ENCODE measurements at places on chromosomes 6 and 20.

DNA sequence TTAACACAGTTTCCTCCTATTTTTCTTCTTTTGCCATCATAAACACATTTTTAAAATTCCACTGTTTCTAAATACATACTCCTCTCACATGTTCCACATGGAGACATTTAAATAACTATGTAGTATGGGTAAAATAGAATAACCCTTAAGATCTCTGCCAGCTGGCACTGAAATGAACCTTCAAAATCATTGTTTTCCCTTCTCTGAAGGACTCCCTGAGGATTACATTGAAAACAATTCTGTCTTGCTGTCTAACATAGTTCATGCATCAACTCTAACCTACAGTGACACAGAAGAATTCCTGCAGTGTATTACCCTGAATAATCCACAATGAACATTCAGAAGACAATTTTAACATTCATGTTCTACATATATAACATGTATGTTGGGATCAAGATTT, 1361.8 kb upstream of the CITED2 start:
- DNase-seq, result no peak

DNA sequence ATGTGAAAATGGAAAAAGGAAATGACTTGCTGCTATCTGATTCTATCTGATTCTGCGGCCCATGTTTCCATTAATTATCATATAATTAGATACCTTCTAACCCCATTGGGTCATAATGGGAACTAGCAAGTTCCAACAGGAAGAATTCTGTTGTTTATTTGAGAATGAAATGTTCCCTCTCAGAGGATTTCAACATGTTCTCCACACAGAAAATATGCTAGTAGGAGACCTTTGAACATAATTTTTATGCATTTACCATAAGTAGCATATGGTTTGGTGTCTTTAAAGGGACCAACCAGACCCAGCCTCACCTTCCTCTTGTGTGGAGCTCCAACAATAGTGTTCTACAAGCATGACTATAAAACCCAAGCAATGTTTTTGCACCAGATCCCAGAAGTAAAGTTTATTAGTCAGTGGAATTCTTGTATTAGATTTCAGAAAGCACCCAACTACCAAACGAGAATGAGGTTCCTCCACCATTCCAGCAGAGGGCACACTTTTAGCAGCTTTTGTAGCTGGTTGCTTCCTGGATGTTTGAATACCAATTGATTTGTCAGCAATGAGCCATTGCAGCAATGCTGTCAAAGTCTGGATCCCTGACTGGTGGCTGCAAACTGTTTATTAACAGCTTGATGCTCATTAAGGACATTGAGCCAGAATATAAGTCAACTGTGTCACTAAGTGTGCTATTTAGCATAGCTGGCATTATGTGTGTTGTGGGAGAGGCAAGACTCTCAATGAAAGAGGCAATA, 143.6 kb upstream of the GJE1 start:
- DNase-seq, result no peak

GRCh38 chr6:40251637-40252300, 317.5 kb upstream of the MOCS1 start:
- no peak for DNase-seq

- DNase-seq, result no peak
Measured at GRCh38 chr20:20195021-20195705, 142.8 kb downstream of the CFAP61 start.

GRCh38 chr6:48186746-48187145, 75.7 kb upstream of the PTCHD4 start:
- DNase-seq, result no peak

- no peak for DNase-seq
Measured at GRCh38 chr6:131937703-131938631, 13.2 kb downstream of the CCN2 start.

GRCh38 chr6:75188221-75188925, 17.5 kb downstream of the COL12A1 start:
- no peak for DNase-seq

DNA sequence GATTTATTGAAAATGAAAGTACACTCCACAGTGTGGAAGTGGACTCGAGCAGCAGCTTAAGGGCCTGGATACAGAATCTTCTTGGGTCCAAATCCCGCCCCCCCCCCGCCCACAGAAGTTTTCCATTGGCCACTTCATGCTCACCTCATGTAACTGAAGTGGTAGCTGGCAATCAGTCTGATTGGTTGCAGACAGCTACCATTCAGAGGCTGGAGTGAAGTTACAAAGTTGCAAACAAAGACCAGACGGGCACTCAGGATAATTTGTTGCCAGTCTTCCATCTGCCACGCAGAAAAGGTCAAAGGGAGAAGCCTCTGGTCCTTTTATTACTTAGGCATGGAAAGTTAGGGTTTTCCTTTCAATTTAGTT, 25.8 kb upstream of the FABP7 start:
- DNase-seq, result no peak

DNA sequence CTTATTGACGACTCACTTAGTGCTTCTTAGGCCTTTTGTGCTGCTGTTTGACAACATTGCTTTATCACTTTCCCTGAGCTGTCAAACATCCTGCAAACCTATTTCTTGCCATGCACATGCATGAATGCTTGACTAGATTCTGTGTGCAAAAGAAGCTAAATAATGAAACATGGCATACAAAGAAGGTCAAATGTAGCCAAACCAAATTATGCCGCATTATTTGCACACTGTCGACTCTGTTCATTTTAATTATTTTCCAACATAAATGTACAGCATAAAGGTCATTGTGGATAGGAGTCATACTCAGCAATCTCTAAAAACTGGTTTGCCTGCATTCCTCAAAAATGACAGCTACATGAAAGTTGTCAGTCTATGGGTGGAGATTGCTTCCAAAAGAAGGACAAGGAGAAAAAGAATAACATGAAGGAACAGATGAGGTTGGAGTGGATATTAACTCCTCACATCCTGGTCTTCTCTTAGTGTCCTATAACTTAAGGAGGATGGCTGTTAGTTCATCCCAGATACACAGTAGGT, 123.1 kb upstream of the STXBP5 start:
- no peak for DNase-seq

- no peak for DNase-seq
Measured at GRCh38 chr6:123803504-123804013, at the start of gene NKAIN2. TSS of gene NKAIN2 (plus strand) at chr6:123803865.

- DNase-seq, result no peak
Measured at GRCh38 chr6:129440691-129441090, 269.3 kb downstream of the ARHGAP18 start.

DNA sequence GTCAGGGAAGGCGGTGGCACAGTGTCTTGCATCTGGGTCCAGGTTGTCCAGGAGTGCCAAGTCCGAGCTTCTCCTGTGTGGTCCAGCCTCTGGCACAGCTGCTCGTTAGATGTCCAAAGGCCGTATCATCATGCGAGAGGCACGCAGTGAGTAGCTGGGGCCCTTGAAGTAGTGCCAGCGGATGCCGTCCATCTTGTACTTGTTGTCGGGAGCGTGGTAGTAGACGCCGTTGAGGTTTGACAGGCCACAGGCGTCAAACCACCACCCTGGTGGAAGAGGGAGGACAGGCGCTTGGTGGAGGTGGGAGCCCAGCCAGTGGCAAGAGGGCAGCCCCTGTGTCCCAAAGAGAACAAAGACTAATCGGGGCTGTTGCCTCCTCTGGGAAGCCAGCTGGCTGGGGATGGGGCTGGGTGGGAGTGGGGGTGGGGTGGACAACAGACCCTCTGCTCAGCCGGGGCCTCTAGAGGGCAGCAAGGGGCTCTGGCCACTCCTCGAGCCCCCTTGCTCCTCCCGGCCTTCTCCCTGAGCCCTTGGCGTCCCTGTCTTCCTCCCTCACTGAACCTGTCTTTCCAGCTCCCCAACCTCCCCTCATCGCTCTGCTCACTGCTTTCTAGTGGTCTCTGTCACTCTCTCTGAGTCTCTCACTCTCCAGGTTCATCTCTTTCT, 39.5 kb downstream of the FAM110A start:
- no peak for DNase-seq

- no peak for DNase-seq
Measured at GRCh38 chr6:69774740-69775584, 21.8 kb downstream of the LMBRD1 start.

DNA sequence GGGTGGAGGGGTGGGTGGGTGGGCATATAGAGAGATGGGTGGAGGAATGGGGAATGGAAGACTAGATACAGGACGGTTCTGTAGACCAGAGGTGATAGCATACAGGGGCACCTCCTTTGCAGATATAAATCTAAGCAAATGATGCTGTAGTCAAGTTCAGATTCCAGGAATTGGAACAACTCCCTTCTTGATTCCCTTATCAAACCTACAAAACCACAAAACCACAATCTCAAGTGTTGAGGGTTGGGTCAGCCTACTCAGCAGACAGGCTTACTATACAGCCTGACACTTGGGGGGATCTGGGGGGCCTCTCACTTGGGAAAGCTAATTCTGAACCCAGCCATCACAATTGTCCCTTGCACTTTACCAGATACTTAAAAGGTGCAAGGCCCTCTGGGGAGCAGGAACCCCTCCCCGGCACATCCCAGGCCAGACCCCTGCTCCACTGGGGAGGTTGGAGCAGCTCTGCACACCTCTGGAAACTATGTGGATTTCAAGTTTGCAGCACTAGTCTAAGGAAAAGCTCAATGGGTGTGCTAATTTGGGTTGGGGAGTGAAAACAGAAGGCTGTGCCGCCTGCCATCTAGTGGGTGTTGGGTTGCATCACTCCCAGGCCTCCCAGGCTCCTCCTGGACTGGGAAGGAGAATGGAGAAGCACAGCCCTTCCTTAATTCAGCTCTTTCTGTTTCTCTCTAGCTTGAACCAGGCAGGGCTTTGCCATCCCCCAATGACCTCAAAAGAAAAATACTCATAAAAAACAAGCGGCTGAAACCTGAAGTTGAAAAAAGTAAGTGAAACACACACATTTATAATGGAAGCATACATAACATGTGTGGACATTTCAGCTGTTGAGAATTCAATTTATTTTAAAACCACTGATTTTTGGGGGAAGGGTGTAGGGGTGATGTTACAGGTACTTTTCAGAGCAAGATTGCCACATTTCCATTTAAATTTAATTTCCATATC, 121.2 kb upstream of the LAMP5 start:
- DNase-seq, result no peak

DNA sequence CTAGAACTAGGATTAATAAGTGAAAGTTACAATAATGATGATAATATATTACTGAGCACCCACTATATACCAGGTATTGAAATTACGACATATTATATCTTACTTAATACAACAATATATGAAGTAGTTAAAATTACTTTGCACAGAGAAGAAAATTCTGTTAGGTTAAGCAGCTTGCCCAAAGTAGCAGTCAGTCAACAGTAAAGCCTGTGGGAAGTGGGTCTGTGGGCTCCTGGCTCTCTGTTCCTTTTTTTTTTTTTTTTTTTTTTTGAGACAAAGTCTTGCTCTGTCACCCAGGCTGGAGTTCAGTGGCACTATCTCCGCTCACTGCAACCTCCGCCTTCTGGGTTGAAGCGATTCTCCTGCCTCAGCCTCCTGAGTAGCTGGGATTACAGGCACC, 4.8 kb upstream of the GTF2H4 start:
- no peak for DNase-seq

DNA sequence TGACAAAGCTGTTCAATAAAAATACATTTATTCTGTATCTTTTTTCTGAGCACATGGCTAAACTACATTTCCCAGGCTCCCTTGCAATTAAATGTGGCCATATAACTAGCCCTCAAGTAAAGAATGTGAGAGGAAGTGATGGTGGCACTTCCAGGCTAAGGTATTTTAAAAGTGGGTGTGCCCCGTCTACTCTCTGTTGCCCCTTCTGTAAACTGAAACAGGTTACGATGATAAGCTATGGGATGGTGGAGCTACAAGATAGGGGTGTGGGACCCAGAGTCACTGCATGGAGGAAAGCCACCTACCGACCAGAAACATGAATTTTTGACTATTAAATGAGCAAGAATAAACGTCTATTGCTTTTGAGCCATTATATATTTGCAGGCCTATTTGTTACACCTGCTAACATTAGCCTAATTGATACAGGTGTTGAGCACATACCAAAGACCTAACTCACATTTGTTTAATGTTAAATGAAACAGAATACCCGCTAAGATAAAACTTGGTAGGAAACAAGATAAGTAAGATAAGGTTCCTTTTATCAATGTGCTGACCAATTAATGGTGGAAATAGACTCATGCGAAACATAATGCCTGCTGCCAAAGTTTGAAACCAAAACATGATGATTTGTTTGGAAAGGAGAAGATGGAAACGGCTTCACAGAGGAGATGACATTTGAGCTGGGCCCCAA, 3.1 kb downstream of the FYN start:
- no peak for DNase-seq

DNA sequence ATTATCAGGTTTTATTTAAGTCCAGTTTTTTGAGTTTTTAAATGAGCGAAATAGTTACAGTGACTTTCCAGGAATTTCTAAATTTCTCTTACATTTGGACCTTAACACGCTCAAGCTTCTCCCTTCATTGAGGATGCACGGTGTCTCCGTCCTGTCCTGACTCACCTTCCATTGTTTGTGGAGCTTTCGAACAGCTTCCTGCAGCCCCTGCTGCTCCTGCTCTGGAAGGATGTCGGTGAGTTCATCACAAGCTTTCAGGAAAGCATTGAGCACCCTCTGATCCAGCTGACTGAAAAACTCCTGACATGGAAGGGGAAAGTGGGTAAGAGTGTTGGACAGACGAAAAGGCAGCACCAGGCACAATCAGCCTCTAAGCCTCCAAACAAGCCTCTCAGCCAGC, 183.7 kb downstream of the SYNE1 start:
- no peak for DNase-seq

DNA sequence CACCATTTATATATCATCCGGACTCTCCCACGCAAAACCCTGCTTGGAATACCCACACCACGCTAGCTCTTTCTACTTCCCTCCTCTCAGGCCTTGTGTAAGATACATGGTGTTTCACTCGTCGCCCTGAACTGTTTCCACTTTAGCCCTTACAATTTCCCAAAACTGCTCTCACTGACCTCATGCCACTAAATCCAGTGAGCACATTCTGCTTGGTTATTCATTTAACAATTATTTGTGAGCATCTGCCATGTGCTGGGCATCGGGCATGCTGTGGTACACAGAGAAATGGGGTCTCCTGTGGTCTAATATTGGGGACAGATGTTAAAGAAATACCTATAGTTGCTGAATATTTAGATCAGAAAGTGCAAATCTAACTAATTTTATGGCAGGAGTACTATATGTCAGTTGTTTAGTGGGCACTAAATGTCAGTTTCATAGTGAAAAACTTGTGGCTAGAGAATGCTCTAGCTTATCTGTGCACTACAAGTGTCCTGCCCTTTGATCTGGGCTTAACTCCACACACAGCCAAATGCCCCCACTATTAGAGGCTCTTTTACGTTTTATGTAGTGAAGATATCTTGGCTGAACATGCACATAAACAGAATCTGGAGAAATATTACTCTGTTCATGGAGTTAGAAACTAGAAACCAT, 41.0 kb downstream of the PLEKHG1 start:
- DNase-seq, result no peak

DNA sequence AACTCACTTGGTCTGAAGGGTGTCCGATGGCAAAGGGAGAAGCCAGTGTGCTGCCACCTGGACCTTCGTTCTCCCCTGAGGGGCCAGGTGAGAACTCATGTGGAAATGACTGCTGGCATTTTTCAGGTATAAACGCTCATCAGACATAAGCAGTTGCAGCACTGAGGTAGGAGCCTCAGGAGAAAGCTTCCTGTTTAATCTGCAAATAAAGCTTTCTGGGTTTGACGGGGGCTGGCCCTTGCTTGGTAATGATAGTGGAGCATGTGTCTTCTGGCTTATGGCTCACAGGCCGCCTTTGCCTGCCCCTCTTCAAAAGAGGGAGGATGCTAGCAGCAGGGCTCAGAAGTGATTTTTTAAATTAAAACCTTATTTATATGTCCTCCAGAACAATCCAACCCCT, 122.1 kb upstream of the SLC24A3 start:
- DNase-seq, result no peak

- DNase-seq, result no peak
Measured at GRCh38 chr6:20722455-20722854, 188.2 kb downstream of the CDKAL1 start.

GRCh38 chr6:136782021-136782770, 10.1 kb downstream of the MAP3K5 start:
- DNase-seq, result no peak

Data from stimulated activated CD8-positive, alpha-beta memory T cell treated with anti-CD3 and anti-CD28 coated beads, Interleukin-2, amount 100 ng/mL, for 1 hour (primary cell).